ENCODE measurements at places on chromosomes 5 and 9. TPM values are rescaled to one million over a fixed set of nuclear protein-coding genes. Genes with fewer than 3 reads are reported as not detected.
A peak's percentile ranks its signal among the peaks of the same experiment; 100 is the strongest.

- DNase-seq = no peak
Observed at GRCh38 chr5:152107220-152107619, 182.6 kb upstream of the GLRA1 start.

DNA sequence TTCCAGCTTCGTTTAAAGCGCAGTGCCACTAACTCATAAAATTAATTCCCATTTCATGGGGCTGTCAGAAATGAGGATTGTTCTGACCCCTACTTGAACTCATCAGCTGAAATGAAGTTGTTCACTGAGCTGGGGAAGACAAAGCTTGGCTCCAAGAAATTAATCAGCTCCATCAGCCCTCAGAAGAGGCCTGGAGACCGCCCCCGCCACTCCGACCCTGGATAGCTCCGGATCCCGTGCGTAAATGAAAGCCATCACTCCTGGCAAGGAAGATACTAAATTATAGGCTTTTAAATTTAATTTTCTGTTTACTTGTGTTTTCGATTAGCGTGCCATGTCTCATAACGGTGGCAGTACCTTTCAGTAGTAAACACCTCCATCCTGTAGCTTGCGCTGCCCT lies 142.8 kb upstream of the IRX2 start:
- DNase-seq = no peak

DNA sequence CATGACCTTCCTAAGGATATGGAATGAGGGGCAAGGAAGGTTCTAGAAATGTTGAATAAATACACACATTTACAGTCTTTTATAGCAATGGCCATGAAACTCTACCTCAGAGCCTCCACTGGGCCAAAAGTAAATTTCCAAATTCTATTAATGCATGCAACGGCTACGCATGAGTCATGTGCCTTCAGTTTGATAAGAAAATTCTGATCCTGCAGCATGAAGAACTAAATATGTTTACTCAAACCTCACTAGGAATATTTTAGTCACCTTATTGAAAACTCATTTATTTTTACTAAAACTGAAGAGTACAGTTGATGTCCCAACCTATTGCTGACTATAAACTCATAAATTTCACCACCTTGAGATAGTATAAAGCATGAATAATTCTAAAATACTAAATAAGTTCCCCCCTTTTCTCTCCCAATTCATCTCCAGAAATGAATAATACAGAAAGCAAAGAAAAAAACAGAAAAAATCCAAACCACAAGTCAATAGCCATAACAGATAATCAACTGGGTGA lies 92.4 kb downstream of the GNAQ start:
- DNase-seq = no peak

DNA sequence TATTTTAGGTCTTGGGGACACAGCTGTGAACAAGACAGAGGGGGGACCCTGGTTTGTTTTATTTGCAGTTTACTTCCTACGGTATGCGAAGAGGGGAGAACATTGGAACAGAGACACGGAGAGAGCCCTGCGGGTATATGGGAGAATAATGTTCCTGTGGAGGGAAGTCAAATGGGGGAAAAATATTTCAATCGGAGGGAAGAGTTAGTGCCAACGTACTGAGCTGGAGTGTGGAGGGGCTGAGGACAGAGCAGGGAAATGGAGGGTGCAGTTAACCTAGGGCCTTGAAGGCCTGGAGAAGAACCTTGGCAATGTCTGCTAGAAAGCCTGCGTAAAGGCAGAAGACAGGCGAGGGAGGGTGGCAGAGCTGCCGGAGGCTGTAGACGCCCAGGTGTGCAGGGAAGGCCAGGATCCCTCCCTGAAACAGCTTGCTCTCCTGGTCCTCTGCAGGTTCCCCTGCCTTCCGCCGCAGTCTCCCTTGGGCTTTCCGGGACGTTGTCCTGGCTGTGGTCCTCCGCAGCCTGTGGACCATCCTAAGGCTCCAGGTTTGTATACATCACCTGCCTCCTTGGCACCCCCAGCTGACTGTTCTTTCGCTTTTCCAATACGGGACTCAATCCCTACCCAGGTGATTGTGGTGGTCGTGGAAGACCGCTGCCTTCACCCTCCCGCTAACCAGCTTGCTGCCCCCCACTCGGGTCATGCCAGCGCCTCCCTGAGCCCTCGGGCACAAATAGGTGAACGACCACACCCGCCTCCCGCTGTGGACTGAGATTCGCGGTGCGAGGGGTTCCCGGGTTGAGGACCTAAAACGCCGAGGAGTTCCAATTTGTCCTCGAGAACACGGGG lies 1.9 kb upstream of the RACK1 start:
- peak; percentile 20 for DNase-seq

DNA sequence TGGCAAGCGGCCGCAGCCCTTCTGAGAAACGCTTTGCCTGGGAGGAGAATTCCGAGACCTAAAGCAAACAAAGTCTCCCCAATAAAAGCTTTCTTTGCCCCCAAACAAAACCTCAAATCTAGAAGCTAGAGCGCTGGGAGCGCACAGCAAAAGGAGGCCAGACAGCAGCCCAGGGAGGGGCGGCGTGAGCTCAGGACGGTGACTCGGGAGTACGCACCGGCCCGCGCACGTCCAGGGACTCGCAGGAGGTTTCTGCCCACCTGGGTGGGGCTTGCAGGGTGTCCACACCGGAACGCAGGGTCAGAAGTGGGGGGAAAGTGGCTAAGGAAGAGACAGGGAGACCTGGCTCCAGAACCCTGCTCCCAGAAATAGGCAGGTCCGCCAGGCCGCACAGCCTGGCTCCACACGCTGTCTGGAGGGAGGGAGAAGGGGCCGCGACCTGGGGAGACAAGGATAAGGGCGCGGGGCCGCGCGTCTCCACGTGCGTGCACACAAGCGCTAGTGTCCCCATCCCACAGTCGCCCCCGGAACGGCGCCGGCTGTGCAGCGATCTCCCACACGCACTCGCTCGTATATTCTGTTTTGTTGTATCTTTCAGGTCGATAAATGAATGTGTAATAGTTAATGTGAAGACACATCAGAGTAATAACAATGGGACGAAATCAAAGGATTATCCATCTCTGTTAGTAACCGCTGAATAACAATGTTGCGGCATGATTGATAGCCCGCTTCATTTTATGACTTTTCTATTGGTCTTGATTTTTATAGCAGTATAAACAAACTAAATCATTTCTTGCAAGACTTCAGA lies 2.3 kb upstream of the OTP start:
- DNase-seq = no peak

DNA sequence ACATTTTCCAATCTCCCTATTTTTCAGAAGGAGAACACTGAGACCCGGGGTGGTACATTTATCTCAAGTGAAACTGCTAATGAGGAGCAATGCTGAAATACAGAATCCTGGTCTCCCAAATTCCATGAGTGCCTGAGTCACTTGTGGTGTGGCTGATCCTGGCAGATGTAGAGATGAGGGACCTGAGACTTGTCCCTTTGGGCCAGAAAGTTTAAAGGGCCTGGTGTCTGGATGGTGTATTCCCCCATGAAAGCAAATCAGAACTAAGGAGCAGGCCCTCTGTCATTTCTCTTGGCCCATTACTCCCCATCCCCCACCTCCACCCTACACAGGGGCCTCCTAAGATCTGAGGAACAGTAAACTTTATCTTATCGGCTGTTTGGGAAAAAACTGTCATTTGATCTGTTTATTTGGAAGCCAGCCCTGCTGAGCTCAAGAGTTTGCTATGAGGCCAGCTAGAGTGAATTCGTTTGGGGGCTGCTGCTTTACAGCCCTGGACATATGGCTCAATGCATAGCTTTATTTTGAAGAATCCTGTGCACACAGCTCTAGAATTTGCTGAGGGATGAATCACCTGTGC lies 140.3 kb downstream of the LHFPL2 start:
- no peak for DNase-seq

GRCh38 chr5:168234133-168234532 lies 57.3 kb upstream of the WWC1 start:
- DNase-seq = no peak

DNA sequence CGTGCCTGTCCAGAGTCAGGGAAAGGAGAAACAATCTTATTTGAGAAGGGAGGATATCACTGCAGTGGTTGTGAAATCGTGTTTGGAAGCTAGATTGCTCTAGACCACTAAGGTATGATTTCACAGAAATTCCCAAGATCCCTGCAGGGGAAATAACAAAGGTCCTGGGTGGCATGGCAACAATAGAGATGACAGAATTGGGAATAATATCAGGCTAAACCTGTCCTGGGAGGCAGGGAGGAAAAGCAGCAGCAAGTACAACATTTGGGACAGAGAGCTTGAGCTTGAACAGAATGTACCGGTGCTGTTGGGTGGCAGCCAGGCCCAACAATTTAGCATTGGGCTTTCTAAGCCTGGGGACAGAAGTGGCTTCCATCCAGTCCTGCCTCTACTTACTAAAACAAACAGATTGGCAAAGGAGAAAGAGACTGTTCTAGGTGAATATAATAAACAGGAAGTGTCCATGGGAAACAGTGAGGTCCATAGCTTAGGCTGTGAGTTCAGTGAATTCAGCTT lies 17.0 kb upstream of the ARHGAP26 start:
- no peak for DNase-seq

DNA sequence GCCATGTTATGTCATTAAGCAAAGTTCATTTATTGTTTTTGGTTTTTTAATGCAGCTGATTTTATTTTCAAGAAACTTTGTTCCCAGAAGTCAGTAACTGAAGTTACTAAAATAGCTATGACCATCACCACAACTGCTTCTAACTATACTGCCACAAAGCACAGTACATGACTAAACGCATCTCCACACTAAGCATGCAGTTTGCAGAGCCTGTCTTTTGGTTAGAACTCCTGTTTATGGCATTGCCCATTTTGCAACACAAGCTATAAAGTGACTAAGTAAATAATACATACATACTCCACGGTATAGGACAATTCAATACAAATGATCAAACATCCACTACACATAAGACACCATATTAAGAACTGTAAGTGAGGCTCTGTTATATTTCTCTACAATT lies 109.7 kb downstream of the MLLT3 start:
- DNase-seq = no peak

DNA sequence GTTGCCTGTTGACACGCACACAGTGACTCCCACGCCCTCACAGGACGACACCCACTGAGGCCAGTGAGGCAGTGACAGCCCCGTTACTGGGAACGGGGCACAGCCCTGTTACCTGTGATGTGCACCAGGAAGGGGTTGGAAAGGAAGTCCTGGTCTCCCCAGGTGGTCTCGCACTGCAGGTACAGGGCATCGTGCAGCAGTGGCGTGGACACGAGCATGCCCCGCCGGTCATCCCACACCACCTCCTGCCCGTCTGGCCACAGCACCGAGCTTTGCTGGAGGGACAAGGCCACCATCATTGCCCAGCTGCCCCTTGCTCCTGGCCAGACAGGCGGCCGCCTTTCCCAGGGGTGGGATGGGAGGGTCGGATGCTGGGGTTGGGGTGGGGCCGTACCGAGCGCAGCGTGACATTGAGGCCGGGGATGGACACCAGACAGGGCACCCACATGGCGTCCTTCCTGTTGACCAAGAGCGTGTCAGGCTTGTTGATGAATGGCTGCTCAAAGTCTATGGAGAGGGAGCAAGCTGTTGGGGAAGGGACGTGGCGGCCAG lies 19.5 kb downstream of the FLT4 start:
- DNase-seq = no peak

- DNase-seq = no peak
Observed at GRCh38 chr5:75668445-75668844, 48.8 kb downstream of the POC5 start.

DNA sequence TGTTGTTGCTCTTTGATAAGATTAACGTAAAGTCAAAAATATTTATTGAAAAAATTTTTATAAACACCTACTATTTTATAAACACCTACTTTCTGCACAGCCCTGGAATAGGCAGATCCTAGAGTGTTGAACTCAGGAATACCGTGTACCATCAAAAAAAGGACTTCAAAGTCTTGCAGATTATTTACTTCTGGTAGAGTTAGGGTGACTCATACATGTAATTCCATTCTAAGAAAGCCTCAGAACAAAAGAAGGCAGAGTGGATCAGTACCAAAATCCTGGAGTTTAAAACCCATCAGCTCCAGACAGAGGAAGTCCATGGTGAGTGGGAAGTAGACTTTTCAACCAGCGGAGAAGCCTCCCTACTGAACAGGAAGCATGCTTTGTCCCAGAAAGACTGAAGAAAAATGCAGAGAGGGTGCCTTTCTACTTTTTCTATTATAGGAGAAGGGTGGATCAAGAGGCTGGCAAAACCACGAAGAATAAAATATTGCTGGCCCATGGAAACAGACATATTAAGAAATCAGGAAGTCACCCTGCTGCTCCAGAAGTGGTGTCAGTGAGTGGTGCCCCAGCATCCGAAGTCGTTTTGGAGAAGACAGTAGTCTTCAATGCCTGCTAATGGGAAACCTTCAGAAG lies 45.1 kb upstream of the DAB2 start:
- DNase-seq = no peak

- DNase-seq = no peak
Observed at GRCh38 chr9:74556685-74557084, 59.5 kb downstream of the RORB start.

DNA sequence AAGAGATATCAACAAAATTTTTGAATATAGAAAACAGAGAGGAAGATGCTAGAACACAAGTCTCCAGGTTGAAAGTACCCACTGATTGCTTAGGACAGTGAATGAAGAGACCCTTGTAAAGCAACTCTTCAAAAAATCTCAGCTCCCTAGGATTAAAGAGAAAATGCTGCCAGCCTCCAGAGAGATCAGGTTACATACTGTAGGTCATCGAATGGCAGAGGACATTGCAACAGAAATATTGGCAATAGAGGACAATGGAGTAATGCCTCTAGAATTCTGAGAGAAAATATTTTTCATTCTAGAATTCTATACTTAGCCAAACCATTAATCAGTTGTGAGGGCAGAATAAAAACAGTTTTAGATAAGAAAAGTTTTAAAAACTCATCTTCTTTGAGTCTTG lies 43.1 kb upstream of the ELL2 start:
- no peak for DNase-seq

DNA sequence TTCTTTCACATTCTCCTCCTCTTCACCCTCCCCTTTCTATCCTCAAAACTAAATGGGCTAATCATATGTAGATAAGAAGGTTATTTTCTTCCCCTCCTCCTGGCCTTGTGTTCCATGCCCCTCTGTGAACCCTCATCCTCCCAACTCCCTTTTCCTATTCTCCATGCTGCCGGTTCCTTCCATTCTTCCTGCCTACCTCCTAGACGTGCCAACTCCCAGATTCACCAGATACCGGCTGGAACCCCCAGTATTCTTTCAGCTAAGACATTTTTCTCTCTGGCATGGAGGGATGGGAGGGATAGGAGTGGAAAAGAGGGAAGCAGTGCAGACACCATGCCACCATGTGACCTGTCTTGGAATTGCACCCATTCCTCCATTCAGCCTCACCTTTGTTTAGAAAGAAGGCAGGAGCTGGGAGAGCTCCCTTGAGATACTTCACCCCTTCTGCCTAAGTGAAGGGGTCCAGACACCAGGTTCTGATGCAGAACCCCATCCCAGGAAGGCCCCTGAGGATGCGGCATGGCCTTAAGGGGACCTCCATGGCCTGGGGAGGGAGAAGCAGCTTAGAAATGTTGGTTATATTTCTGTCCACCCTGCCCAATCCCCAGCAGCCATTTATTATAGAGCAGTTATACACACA lies 4.8 kb downstream of the DNAJB5 start:
- no peak for DNase-seq

GRCh38 chr5:78399116-78399515 lies 38.7 kb downstream of the SCAMP1 start:
- DNase-seq = no peak

Gene FGFR4
- 1.4 TPM for total RNA-seq

Gene ADAMTS6
- 1.3 TPM for total RNA-seq

Gene NDUFS6
- total RNA-seq = 40.3 TPM

Gene SELENOP
- total RNA-seq = not detected

Gene PCA3
- total RNA-seq = not detected

Gene ADAMTS16
- total RNA-seq = not detected

Gene ACO1
- total RNA-seq = 6.9 TPM

Gene ADAMTS13
- total RNA-seq = 1.2 TPM

Gene FAM240B
- not detected for total RNA-seq

Gene CER1
- total RNA-seq = not detected

Gene STKLD1
- 1.5 TPM for total RNA-seq

Measured in activated T-helper 1 cell treated with anti-CD3 and anti-CD28 coated beads, Interleukin-12 subunit alpha, Interleukin-12 subunit beta, Interleukin-2, Interleukin-4 antibody, amounts not matched to agents 30 ng/mL and 10 ng/mL and 1 ng/mL, durations not matched to agents 14 hours and 24 hours and 36 hours (primary cell).